ENCODE measurements at places on chromosomes 5 and 9.

DNA sequence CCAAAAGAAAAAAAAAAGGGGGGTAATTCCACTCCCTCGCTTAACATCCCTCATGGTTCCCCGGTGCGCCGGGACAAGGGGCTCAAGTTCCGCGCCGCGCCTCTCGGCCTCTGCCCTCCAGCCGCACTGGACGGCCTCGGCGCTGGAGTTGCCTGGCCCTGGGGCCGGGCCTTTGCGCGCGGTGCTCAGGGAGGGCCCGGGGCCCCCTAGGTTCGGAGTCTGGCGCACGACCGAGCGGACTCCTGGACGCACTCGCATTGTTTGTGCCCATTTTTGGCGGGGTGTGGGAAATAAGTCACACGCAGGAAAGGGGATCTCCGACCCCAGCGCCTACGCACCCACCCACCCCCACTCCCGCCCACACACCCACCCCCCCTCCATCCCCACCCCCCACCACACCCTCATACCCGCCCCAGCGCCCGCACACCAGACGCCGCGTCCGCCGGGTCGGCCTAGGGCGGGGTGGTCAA is 381 bp downstream of the MED22 start:
- no peak for DNase-seq

- DNase-seq: no peak
These were observed 108.9 kb upstream of the POU5F2 start for GRCh38 chr5:93850311-93850710.

GRCh38 chr5:106020894-106021293 is 1649.8 kb downstream of the EFNA5 start:
- DNase-seq: no peak

DNA sequence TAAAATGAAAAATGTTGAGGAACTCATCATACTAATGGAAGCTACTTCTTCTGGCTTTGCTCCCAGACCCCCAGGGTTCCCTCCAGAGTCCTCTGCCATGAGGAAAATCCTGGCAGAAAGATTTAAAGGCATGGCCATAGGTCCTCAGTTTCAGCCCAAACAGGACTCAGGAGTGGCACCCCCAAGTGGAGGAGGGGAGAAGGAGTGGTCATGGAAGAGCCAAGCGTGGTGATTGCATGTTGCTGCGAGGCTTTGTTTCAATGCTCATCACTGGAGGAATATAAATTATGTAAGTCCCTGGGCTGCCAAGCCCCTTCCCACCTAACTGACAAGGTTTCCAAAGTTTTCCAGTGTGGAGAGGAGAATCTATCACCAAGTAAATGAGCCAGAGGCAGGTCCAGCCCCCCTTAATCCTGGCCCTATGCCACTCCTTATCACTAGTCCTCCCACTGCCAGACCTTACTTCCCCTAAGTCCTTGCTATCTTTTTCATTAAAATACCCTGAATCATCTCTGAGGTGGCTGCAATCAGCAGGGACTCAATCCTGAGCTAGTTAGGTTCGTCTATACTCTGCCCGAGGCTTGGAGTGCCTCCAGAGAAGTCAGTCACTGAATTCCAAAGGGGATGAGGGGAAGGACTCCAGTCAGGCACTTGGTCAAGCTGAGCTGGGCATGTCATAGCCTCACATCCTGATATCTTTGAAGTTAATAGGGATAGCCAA is 70.7 kb upstream of the TAF1L start:
- no peak for DNase-seq

DNA sequence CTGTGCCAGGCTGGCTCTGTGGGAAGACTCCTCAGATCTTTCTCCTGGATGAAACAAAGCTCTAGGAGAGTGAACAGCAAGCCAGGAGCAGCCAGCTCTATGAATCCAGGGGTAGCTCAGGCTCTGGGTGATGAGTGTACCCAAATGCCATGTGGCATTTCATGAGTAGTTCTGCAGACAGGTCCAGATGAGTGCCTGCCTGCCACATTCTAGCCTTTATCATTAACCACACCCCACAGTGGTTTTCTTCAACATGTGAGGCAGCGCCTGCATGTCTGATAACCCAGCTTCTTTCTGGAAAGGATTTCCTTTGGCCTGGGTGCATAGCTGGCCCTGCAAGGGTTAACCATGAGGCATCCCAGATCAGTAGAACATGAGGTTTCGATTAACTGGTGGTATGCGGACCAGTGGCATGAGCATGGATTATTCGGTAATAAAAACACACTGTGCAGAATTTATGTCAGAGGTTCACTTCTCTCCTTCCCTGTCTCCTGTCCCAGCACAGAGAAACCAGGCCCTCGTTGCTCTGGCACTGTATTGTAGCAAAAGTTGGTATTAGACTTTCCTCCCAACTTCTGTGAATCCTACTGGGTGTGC is 381.9 kb upstream of the ZNF462 start:
- DNase-seq: no peak

- peak; percentile 16 for DNase-seq
These were observed 163.8 kb upstream of the TRPM3 start for GRCh38 chr9:71285191-71285656.

GRCh38 chr9:34477541-34477940 is 18.9 kb downstream of the DNAI1 start:
- no peak for DNase-seq

DNA sequence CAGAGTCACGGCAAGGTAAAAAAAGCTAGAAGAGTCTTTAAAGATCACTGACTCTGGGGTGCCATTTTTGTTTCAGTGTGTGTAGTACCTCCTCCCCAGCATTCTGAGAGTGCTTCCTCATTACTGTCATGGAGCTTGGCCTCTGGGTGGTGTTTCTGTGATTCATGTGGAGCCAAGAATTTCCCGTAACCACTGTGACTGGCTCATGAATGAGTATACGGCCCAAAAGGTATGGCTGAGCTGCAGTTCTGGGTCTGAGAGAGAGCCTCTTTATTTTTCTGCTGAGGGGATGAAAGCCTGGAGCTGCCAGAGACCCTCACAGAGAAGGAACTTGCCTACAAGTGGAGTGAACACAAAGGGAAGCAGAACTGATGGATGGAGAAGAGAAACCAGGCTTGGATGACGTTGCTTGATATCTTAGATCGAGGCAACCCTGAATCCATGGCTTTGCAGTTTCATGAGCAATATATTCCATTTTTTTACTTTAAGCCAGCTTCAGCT is 85.6 kb downstream of the PTTG1 start:
- DNase-seq: no peak

GRCh38 chr5:7816535-7816901 is 34.4 kb downstream of the CFAP90 start:
- DNase-seq: no peak

GRCh38 chr5:39933061-39933460 is 508.3 kb upstream of the DAB2 start:
- DNase-seq: no peak

- no peak for DNase-seq
These were observed 26.8 kb downstream of the ANP32B start for GRCh38 chr9:98009936-98010335.

- DNase-seq: no peak
These were observed 20.3 kb downstream of the PAEP start for GRCh38 chr9:135581636-135582426.

Measured in GM12864 (cell line).